ENCODE measurements at places on chromosomes 7 and 10. TPM values are rescaled to one million over a fixed set of nuclear protein-coding genes. Genes with fewer than 3 reads are reported as not detected.

The TCF7L2 gene
- total RNA-seq, result 78.0 TPM

The SLC26A5 gene
- total RNA-seq, result not detected

The TMEM106B gene
- 81.3 TPM for total RNA-seq

The C10orf105 gene
- total RNA-seq, result 0.11 TPM

The CALML3 gene
- total RNA-seq, result 0.07 TPM

The CYP26C1 gene
- 0.44 TPM for total RNA-seq

The CALU gene
- 193 TPM for total RNA-seq

- no peak for DNase-seq
Measured at GRCh38 chr7:28474282-28474638, 61.9 kb downstream of the CREB5 start.

DNA sequence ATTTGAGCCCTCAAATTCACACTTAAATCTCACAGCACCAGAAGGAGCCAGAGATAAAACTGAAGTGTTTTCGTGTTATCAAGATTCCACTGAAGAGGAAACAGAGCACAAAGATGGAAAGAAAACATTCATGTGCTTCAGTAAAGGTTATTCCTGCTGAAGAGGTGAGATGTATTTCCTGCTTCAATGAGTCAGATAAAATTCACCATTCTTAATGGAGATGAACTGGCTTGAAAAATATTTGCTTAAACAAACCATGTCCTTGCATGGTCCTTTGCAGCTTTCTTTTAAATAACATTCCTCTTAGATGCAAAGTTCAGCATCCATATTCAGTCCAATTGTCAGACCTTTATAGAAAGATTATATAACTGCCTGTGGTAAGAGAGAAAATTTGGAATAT, 294.2 kb downstream of the IPMK start:
- no peak for DNase-seq

GRCh38 chr7:14054125-14054524, 64.7 kb upstream of the ETV1 start:
- DNase-seq, result no peak

DNA sequence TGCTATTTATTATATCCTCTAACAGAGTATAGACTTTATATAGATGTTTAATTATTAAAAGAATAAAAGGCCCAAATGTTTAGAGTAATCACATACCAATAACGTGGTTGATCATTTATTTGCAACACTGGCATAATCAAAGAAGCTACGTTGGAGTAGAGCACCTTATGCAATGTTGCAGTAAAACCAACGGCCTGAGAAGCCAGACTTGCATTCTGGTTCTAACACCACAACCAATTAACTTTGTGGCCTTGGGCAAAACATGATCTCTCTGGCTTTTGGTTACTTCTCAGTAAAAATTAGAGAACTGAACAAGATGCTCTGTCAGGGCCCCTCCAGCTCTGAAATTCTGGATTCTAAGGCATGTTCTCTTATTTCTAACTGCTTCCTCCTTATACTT, 476.2 kb downstream of the GRM8 start:
- no peak for DNase-seq

DNA sequence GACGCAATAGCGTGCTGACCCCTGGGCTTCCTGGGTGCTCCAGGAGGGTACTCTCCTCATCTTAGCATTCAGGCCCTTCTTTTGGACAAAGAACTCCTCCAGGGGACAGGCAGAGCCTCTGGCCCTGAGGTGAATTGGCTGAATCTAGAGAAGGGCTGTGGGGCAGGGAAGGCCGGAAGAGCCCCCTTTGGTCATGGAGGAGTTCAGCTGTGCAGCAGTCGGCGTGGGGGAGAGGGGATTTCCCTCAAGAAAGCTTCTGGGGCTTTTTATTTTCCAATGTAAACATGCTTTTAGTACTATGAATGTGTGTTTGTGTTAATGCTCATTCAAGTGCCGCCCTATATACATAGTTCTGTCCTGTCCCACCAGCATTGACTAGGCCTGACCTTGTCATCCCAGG, 38.8 kb downstream of the FIGNL1 start:
- no peak for DNase-seq

- no peak for DNase-seq
Measured at GRCh38 chr7:84230491-84230890, 35.9 kb upstream of the SEMA3A start.

DNA sequence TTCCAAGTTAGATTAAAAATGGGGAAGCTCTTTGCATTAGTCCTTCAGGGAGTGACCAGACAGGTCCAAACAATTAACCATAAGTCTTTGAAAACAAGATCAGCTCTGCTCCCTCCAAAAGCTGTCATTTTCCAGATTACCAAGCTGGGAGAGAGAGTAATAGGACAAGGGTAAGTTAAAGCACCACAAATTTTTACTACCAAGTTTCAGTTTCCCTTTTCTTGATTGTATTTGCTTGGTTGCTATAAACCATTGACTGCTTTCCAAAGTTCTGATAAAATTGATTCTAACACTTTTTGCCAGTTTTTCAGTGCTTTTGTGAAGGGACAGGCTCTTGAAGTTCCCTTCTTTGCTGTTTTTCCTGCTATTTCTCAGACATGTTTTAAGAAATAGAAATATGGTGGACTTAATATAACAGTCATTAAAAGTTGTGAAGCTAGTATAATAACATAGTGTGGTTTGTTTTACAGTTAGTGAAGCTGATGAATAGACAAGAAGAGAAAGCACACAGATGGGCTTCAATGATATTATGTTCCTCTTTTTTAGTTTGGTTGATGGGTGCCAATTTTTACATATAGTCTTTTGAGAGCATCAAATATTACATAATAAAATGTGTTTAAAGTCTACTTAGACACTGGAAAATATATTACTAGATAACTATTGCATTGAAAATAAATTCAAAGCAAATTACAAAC, 40.0 kb upstream of the ZNF365 start:
- no peak for DNase-seq

DNA sequence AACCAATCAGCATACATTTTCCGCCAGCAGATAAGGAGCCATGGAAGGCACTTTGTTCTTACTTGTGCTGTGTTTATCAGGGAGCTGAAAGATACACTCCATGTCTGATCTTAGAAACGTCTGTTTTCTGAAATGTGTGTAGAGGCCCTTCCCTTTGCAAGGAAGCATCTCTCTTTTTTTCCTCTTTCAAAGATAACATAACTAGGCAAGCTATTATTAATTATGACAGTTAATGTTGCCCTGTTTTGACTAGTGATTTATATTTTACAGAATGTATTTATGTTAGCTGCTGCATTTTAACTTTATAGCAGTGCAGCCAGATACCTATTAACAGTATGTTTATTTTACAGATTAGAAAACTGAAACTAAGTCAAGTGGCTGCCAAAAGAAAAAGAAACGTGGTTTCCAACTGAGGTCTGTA, 683.2 kb upstream of the IGFBP3 start:
- no peak for DNase-seq

DNA sequence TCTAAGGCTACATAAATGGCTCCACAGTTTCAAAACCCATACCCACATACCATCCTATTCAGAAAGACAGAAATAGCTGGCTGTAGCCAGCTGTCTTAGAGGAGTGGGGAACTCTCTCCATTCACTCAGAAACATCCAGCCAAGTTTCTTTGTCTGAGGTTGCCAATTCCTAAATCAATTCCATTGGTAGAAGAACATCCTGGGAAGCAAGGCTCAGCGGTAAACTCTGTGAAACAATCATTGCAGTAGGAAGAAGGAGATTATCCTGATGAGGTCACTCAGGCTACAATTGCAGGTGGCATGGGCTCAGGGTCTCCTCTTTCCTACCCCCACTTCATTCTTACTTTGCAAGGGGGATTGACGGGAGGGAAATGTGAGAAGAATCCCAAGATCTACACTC, 154.0 kb downstream of the ETV1 start:
- DNase-seq, result no peak

DNA sequence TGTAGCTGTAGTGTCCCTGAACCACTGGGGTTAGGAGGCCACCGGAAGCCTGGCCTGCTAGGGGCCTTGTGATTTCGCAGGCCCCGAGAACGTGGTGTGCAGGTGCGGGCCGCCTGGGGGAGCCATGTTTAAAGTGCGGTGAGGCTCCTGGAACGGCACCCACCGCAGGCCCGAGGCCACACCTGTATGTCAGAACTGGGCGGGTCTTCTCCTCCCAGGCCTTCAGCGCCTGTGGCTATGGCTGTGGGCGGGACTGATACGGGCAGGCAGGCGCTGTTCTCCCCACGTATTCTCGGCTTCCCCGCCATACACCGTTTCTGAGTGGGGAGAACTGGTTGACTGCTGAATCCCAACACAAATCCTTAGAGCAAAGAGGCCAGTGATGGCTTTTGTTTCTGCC, 74.8 kb downstream of the DNAJB6 start:
- no peak for DNase-seq

DNA sequence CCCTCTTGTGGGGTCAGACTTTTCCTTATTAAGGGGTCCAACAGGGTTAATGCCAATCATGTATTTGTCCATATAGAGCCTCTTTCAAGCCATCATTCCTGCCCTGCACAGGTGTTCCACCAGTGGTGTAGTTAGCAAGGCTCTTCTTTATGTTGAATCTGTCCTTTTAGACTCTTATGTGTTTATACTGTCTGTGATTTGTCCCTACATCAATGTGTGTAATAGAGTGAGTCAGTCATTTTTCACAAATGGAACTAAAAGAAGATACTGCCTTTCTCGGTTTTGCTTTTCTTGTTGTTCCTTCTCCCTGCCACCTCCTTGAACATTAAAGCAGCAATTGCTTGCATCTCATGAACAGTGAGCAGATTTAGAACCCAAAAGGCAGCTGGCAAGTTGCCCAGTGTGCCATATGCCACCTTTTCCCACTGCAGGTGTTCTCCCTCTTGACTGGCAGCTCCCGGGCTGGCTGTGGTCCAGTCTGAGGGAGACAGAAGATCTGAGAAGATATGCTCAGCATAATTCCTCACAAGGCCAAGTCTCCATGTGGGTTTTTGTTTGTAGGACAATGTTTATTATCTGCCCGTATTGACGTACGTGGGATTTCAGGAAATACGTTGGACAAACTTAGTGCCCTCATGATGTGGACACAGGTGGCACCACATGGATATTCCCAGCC, 154.1 kb downstream of the LHFPL3 start:
- DNase-seq, result no peak

DNA sequence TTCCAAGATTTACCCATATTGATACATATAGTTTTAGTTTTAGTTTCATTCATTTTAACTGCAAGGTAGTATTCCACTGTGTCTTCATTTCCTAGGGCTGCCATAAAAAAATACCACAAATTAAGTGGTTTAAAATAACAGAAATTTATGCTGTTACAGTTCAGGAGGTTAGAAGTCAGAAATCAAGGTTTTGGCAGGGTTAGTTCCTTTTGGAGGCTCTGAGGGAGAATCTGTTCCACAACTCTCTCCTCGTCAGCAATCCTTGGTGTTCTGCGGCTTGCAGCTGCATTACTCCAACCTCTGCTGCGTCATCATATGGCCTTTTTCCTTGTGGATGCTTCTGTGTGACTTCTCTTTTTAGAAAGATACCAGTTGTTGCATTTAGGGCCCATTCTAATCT, 176.2 kb downstream of the DNAJC1 start:
- DNase-seq, result no peak

GRCh38 chr7:24881623-24882022, 98.4 kb downstream of the OSBPL3 start:
- no peak for DNase-seq

- no peak for DNase-seq
Measured at GRCh38 chr10:78687626-78688025, 381.1 kb upstream of the ZMIZ1 start.

- DNase-seq, result no peak
Measured at GRCh38 chr7:123844712-123845219, at the start of gene HYAL4. Gene HYAL4 (plus strand): TSS chr7:123845169. CDS start chr7:123868274, 23,105 bp downstream.

DNA sequence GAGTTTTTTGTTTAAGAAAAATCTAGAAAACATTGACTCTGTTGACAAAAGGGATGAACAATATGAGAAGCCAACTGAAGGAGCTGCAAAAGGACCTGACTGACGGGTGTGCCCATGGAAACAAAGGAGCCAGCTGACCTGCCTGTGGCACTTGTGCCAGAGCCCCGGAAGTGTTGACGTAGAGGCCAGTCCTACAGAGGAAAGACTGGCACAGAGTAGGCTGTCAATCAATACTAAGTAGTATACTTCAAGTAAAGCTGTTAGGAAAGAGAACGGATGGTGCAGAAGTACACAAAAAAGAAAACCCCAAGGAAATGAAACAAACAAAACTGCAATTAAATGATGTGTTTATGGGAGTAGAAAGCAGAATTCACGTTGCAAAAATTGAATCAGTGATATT, 19.0 kb upstream of the ABI1 start:
- DNase-seq, result no peak

DNA sequence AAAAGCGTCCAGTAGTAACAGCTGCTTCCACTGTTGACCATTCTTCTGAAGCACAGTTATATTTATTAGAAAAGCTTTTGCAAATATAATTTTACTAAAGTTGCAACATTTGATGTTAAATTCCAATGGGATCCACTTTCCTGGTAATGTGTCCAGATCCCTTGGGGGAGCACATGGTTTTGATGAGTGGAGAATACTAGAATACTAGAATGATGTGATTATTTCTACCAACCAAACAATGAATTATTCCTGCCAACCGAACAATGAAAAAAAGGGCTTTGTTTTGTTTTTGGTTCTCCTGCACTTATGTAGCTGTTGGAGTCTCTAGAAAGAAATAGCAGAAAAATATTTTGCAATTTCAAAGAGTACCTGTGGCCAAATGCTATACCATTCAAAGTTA, 59.1 kb downstream of the BPGM start:
- no peak for DNase-seq

DNA sequence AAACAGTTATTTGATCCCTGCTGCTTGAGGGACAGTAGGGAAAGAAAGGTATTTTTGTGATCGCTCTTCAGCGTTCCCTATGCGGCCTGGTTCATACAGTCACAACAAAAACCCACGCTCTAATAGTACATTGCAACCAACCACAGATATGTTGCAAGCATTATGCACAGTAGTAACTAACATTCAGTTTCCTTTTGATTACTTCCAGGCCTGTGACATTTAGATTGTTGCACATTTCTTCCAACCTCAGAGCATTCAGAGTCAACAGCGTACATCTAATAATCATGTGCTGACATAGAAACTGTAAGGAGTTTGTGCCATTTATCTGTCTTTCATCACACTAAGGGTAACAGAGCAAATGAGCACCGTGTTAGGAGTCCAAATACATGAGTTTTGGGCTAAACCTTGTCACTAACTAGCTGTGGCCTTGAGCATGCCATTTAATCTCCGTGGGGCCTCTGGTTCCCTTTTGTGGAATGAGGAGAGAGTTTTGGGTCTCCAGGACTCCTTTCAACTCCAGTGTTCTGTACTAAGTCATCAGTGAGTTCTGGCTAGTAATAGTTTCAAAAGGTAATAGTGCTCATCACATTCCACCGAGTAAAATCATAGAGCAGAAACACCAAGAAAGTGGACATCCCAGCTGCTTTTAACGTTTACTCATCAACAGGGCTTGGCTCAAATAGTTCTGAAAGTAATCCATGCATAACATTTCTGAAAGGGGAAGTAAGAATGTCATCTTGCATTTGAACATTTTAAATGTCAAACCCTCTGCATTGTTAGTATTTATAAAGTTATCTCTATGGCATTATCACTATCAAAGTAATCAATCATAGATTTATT, 99.0 kb upstream of the FZD1 start:
- no peak for DNase-seq

DNA sequence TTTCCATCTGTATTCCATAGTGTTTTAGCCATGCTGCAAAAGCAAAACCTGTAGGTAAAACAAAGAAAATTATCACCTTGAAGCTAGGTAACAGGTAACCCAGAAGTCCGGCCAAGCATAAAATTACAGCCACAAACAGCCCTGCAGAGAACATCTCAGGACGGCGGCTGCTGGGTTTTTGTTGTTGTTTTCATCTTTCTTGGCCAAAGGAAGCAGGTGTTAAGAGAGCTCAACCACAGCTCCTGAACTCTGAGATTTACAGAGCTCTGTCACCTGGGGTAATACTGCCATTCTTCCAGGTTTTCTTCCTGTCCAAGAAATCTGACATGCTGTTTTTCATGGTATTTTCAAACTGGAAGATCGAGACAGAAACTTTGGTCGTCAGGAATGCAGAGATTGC, 847 bp upstream of the SCIN start:
- DNase-seq, result no peak
